Hematopoietic multipotent progenitor cell (in vitro differentiated cells): ENCODE measurements at places on chromosomes 6 and 20. TPM values are rescaled to one million over a fixed set of nuclear protein-coding genes. Genes with fewer than 3 reads are reported as not detected.

Gene RUNX2
- total RNA-seq: 26.1 TPM

Gene TNFAIP3
- 18.9 TPM for total RNA-seq

Gene TCP11
- total RNA-seq: 2.2 TPM

Gene ZSCAN23
- total RNA-seq: 2.2 TPM

Gene CLIC5
- under 0.01 TPM for total RNA-seq

Gene ULBP2
- total RNA-seq: 0.27 TPM

Gene DNAAF9
- 9.7 TPM for total RNA-seq

Gene HNF4A
- total RNA-seq: under 0.01 TPM

Gene EBF4
- total RNA-seq: 6.2 TPM

GRCh38 chr6:129638686-129639085 is 71.3 kb downstream of the ARHGAP18 start:
- DNase-seq: no peak

DNA sequence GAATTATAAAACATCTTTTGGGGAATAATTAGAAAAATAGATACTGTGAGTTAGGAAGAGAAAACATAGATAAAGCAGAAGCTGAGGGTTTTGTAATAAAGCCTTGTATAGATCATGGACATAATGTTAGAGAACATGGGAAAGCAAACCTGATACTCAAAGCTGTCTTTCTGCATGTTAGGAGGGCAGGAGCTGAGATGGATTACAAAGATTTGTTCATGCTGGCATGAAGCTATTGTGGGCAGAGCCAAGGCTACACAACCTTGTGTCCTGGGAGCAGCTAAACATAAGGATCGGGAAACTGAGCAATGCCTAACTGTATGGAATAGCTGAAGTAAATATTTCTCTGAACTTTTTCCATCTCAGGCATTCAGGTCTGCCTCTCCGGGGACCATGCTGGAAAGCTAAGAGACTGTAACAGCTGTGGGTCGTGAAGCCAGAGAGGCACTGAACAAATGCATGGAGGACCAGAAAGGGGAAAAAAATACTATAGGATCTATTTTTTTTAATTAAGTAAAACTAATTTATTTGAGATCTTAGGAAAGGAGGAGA is 28.2 kb upstream of the CNKSR3 start:
- DNase-seq: no peak

GRCh38 chr6:80223743-80224212 is 117.3 kb downstream of the BCKDHB start:
- no peak for DNase-seq

DNA sequence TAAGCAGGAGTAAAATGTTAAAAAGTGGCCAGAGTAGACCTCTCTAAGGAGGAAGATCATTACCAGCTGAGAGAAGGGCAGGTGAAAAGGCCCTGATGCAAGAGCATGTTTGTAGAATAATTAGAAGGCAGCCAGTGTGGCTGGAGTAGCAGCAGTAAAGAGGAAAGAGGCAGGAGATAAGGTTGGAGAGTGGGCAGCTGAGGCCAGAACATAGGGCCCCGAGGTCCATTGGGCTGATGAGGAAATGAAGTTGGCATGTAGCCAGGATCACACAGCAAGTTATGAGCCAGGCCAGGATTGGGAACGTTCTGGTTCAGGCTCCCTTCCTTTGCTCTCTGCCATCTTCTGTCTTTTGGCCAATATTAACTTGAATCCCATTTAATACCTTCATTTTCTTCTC is 51.6 kb downstream of the RALY start:
- no peak for DNase-seq

DNA sequence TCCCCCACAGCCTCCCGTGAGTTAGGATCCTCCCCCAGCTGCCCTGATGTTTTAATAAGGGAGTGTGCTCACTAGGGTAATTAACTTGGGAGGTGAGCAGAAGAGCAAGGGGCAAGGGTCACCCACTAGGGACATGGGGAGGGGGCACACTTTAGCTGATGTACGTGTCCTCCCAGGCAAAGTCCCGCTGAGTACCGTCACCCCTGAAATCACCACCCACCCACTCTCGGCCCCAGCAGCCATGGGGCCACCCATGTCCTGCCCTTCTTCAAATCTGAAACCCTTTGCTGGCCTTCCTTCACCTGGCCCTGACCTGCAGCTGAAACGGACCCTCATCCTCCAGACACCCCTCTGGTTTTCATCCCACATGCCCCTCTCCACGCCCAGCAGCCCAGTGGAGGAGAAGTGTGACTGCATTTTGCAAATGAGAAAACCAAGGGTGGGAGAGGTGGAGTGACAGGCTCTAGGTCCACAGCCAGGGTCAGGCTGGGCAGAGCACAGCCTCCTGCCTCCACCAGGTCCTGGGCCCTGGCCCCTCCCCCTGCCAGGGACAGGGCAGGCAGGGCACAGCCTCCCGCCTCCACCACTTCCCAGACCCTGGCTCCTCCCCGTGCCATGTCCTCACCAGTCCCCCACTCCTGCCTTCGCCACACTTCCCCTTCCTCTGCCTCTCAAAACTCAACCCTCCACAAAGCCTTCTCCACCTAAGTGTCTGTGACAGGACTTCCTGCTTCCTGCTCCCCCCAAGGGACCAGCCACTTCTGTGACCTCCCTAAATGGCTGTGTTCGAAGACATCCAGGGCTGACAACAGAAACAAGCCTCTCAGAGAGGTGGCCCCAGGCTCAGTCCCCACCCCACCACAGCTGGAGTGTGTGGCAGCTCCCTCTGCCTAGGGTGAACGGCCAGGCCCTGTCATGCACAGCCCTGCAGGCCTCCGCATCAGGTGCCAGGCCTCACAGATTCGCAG is 15.1 kb downstream of the ACSS1 start:
- peak; percentile 75 for DNase-seq

- no peak for DNase-seq
These were observed 2.3 kb downstream of the ZSCAN31 start for GRCh38 chr6:28333599-28334018.

DNA sequence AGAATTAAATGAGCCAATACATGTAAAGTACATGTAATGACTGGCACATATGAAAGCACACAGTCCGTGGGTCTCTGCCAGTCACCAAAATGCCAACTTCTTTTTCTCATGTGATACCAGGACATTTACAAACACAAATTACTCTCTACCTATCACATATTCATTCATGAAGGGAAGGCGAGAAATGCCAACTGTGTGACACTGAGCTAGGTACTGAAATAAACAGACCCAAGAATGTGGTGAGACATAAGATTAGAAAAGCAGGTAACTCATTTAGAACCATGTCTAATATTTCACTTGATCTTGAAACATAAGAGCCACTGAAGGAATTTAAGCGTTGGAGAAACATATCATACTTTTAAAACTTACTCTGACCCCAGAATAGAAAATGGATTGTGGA is 41.4 kb downstream of the HBS1L start:
- no peak for DNase-seq

DNA sequence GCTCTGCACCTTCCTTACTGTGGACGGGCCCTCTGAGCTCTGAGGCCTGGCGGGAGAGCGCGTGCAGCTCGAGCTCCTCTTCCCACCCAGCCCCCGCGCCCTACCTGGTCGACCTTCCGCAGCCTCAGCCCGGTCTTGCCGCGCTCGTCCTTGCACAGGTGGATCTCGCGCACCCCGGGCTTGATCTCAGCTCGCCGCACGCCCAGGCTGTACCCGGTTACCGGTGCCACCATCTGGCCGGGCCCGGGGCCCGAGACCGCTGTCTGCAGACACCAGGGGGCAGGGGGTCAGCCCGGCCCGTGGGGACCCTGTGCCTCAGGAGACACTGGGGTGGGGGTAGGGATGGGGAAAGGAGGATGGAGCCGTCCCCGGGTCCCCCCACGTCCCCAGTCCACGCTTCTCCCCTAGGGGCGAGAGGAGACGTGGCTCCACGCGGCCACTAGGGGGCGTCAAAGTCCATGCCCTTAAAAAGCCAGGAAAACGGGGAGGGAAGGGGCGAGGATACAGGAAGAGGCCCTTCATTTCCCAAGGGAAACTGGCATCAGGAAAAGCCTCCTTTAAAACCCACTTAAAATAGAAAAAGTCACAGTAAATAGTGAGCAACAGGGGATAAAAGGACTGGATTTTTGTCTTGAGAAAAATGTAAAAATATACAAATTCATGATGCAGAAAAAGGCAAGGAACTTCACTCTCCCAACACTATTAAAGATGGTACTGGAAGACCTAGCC is 15.5 kb downstream of the SDCBP2 start:
- peak; percentile 61 for DNase-seq

GRCh38 chr6:158860279-158860865 is 41.2 kb upstream of the EZR start:
- no peak for DNase-seq

DNA sequence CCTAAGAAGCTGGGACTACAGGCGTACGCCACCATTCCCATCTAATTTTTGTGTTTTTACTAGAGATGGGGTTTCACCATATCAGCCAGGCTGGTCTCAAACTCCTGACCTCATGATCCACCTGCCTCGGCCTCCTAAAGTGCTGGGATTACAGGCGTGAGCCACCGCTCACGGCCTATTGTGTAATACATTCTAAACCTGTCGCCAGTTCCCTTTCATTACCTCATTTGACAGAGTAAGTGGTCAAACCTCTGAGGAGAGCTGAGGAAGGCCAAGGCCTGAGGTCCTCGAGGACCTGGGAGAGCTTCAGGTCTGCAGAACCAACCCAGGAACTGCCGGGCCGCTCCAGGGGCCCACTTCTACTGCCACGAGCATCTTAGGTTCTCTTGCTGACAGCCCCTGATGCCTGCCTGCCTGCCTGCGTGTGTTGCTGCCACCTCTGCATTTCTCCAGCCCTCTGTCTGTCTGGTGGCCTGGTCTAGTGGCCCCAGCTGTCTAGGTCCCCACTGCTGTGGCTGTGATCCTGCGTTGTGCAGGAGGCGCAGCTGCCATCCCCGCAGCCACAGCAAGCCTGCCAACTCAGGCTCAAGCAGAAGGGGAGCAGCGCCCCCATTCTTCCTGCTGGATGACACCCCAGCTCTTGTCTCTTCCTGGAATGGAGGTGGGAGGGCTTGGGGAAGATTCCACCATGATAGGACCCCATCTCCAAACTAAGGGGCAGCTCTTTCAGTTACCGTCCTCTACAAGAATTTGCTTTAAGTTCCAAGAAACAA is 45.3 kb downstream of the PRR18 start:
- DNase-seq: no peak

- DNase-seq: no peak
These were observed 45.9 kb downstream of the CD164 start for GRCh38 chr6:109336221-109336961.
